ENCODE measurements at places on chromosomes 6 and 20. TPM values are rescaled to one million over a fixed set of nuclear protein-coding genes. Genes with fewer than 3 reads are reported as not detected.

Gene TMC2
- not detected for total RNA-seq

Gene C4A
- total RNA-seq = 146 TPM

Gene KCNQ2
- total RNA-seq = not detected

Gene FOXA2
- not detected for total RNA-seq

Gene RNF182
- 0.60 TPM for total RNA-seq

Gene TCF21
- total RNA-seq = 0.63 TPM

Gene SIGLEC1
- total RNA-seq = 55.8 TPM

- no peak for DNase-seq
Observed at GRCh38 chr6:1129131-1129530, 182.8 kb upstream of the FOXQ1 start.

- no peak for DNase-seq
Observed at GRCh38 chr6:15489261-15489962, 173.4 kb downstream of the DTNBP1 start.

DNA sequence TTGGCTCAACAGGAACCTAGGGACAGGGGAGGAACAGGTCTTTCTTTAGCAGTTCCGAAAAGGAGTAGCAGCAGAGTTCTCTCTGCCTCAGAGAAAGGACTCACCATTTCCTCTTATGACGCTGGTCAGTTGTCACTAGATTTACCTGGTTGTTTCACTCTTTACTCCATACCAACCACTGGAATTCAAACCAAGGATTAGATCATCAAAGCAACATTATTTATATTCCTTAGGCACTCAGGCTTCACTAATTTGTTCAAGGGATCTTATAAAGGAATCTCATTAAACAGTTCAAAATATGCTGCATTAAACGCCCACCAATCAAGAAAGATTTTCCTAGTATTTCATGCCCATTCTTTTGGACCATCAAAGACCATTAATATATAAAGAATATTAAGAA lies 1129.5 kb upstream of the MAP3K7 start:
- DNase-seq = no peak

DNA sequence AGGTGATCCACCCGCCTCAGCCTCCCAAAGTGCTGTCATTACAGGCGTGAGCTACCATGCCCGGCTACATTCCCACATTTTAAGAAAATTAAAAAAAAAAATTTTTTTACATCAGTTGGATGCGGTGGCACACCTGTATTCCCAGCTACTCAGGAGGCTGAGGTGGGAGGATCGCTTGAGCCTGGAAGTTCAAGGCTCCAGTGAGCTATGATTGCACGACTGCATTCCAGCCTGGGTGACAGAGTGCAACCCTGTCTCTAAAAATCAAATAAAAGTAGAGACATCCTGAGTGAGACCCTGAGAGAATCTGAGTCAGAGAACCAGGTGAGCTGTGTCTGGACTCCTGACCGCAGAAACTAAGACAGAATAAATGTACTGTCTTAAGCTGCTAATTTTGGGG lies 38.8 kb downstream of the PIM1 start:
- no peak for DNase-seq

- DNase-seq = no peak
Observed at GRCh38 chr6:166838987-166839386, 117.4 kb downstream of the RNASET2 start.

DNA sequence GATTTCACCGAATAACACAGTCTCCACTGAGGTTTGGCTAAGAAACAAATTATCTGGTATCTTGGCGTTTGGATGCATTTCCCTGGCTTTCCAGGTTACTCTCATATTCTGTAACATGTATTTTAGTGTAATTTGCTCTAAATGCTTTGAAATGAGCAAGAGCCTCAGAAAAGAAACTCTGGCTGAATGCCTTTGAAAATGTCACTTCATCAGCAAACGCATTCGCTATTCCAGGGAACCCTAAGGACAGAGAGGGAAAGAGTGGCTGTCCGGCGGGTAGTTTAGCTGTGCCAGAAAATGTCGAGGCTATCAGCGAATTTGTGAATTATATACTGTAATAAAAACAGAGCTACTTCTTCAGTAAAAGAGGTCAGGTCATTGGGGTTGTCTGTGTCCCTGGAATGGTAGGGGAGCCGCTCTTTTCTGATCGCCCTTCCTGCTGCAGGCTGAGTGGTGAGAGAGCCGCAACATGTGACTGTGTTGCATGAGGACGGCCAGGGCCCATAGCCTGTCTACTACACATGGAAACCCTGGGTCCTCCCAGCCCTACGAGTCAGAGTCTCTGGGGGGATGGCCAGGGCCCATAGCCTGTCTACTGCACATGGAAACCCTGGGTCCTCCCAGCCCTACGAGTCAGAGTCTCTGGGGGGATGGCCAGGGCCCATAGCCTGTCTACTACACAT lies 57.3 kb downstream of the SMOC2 start:
- DNase-seq = no peak

GRCh38 chr20:58472273-58473018 lies 42.8 kb downstream of the APCDD1L start:
- no peak for DNase-seq

Measured in aorta (tissue), 5 donors.